ENCODE measurements at places on chromosomes 7 and 10. TPM values are rescaled to one million over a fixed set of nuclear protein-coding genes. Genes with fewer than 3 reads are reported as not detected.

GRCh38 chr7:2144926-2145325 lies 87.8 kb downstream of the MAD1L1 start:
- no peak for DNase-seq

GRCh38 chr10:93073539-93074146 lies at the start of gene CYP26A1:
Gene CYP26A1, plus strand, starts transcription at chr10:93073893. Its CDS starts 42 bp downstream, at chr10:93073935.
- DNase-seq, result no peak

- peak; percentile 17 for DNase-seq
Observed at GRCh38 chr10:15035385-15036301, 8.1 kb upstream of the OLAH start.

Gene ACHE
- total RNA-seq, result 0.16 TPM

GRCh38 chr10:62188021-62188616 lies 80.5 kb downstream of the RTKN2 start:
- DNase-seq, result no peak

DNA sequence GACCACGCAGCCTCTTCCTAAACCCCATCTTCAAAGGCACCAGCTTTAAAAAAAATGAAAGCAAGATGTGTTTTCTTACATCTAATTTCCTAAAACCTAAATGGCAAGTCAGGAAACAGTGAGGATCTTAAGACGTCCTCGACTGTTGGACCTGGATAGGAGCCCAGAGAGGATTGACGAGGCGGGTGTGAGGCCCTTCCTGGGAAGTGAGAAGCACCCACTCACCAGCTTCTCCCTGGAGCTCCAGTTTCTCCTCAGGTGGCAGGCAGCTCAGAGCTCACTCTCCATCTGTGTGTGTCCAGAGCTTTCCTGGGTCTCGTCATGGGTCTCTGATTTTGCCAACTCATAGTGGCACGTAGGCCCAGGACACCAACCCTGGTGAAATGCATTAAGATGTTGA lies 614.0 kb upstream of the AUTS2 start:
- no peak for DNase-seq

DNA sequence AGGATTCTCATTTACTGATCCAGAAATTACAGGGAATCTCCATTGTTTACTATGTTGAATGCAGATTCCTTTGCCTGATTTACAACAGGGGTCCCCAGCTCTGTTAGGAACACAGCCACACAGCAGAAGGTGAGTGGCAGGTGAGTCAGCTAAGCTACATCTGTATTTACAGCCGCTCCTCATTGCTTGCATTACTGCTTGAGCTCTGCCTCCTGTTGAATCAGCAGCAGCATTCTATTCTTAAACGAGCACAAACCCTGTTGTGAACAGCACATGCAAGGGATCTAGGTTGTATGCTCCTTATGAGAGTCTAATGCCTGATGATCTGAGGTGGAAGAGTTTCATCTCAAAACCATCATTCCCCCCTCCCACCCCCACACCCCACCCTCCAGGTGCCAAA lies 23.3 kb upstream of the CELF2 start:
- no peak for DNase-seq

- no peak for DNase-seq
Observed at GRCh38 chr7:157267956-157268355, 68.8 kb upstream of the DNAJB6 start.

DNA sequence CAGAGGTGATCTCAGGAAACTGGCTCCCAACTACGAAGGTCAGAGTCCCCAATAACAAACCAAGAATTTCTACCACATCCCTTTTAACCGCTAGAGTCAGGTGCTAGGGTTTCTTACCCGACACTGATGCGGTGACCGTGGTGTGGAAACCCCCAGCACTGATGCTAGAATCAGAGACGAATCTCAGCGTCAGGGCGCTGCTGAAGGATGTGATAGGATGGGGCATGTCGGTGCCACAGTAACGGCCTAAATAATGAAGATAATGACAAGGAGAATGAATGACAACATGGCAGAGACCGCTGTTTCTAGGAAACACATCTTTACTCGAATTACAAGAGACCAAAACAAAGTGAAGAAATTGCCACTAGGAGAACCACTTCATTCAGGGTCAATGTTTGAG lies 131.1 kb upstream of the RSU1 start:
- no peak for DNase-seq

GRCh38 chr10:109926061-109926745 lies 2.9 kb upstream of the XPNPEP1 start:
- no peak for DNase-seq

DNA sequence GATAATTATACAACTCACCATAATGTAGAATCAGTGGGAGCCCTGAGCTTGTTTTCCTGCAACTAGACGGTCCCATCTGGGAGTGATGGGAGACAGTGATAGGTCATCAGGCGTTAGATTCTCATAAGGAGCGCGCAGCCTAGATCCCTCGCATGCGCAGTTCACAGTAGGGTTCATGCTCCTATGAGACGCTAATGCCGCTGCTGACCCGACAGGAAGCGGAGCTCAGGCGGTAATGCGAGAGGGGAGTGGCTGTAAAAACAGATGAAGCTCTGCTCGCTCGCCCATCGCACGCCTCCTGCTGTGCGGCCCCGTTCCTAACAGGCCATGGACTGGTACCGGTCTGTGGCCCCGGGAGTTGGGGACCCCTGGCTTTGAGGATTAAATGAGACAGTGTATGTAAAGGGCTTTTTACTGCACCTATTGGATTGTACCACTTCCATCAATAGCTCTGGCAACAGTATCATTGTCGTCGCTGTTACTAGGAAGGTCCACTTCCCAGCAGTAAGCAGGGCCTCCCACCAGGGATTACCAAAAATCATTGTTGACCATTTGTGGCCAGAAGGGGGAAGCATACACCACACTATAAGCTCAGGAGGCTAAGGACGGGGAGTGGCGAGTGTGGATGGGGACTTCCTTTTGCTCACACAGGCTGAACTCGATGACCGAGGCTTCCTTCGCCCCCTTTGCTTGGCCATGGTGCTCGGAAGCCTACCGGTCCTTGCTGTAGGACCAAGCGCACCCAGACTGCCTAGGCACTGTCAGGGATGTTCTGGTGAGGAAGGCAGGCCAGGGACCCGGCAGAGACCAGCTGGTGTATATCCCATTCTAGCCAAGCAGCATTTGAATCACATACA lies 26.4 kb downstream of the AKR1B1 start:
- DNase-seq, result peak; percentile 95

DNA sequence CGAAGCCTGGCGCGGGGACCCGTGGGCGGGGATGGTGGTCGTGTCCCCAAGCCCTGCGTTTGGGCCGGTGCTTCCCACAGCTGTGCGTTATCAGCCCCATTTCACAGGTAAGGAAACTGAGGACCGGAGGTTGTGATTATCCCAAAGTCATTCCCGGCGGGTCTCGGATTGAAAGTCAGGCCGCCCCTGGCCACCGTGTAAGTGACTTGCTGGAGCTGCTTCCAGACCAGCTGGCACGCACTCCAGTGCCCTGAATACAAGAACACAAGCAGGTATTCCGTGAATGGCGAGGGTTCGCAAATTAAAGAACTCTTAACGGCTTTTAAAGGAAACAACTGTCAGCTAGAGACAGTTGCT lies 675 bp upstream of the ATE1 start:
- DNase-seq, result peak; percentile 36

- DNase-seq, result peak; percentile 46
Observed at GRCh38 chr10:19730167-19730906, 85.9 kb upstream of the PLXDC2 start.

All from fibroblast of the aortic adventitia (primary cell).